ENCODE measurements at places on chromosomes 2 and 18. TPM values are rescaled to one million over a fixed set of nuclear protein-coding genes. Genes with fewer than 3 reads are reported as not detected.

- no peak for DNase-seq
Observed at GRCh38 chr2:118987886-118988285, 45.9 kb downstream of the MARCO start.

GRCh38 chr18:11943551-11943950, 35.4 kb upstream of the MPPE1 start:
- DNase-seq, result no peak

GRCh38 chr18:48866028-48866733, 84.6 kb downstream of the SMAD7 start:
- DNase-seq, result no peak

- DNase-seq, result peak; percentile 60
Observed at GRCh38 chr2:162318328-162319180, at the start of gene IFIH1. Gene IFIH1 (minus strand): TSS chr2:162318684. CDS start chr2:162318307, 377 bp downstream.

- no peak for DNase-seq
Observed at GRCh38 chr2:171390941-171391516, 42.8 kb downstream of the METTL8 start.

- no peak for DNase-seq
Observed at GRCh38 chr2:70094978-70095719, 7.9 kb downstream of the PCBP1 start.

- DNase-seq, result no peak
Observed at GRCh38 chr2:149908726-149909683, 321.4 kb upstream of the MMADHC start.

GRCh38 chr2:112811276-112811831, 25.2 kb downstream of the IL1B start:
- DNase-seq, result no peak

GRCh38 chr18:49510393-49511115, 23.5 kb upstream of the C18orf32 start:
- no peak for DNase-seq

CEP192 gene
- total RNA-seq, result 13.3 TPM

DNA sequence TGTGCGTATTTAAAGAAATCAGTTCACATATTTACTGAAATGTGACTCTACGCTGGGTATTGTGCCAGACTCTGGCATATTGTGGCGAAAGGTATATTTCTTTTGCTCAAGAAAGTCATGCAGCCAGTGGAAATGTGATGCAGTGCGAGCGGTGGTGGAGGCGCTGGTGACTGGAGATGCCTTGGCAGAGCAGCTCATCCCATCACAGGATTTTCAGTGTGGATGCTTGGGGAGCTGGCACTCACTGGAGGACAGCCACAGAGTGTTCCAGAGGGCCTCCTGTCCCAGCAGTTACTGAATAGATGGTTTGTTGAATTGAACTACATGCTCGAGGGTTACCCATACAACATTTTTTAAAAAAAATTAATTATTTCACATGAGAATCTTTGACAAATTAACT, 117.6 kb downstream of the ZNF407 start:
- DNase-seq, result no peak

SLC11A1 gene
- 161 TPM for total RNA-seq

GRCh38 chr2:239395524-239395923, 5.3 kb downstream of the HDAC4 start:
- no peak for DNase-seq

GRCh38 chr2:27977731-27978312, 87.3 kb downstream of the BABAM2 start:
- no peak for DNase-seq

- no peak for DNase-seq
Observed at GRCh38 chr2:27701676-27702075, 38.0 kb downstream of the SLC4A1AP start.

DNA sequence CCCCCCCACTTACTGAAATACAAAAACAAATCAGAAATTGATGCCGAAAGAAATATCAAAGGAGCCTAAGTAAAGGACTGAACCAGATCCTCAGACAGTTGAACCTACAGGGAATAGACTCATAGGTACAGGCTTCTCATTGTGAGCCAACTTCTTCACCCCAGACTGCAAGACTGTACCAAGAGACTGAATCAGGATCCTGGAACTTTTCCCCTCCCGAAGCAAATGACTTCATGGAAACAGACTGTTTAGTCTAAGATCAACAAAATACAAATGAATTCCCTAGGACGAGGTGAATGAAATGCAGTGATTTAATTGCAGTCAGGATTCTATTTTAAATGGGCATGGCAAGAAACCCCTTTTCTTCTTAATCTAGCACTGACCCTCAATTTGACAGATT, 53.6 kb upstream of the RNF152 start:
- no peak for DNase-seq

DNA sequence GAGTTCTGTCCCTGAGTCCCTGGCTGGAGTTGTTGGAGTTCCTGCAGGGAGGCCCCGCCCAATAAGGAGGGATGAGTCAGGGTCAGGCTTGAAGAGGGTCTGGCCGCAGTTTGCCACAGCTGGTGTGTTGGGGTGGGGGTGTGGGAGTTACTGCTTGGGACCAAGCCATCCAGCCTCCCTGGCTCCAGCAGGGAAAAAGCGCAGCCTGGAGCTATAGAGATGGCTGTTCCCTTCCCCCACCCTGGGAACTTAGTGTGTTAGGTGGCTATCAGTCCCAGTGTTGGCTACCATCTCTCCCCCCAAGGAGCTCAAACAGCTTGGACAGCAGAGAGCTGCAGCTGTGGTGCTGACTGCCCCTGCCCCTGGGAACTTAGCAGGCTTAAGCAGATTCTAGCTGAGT, 13.2 kb upstream of the TANK start:
- no peak for DNase-seq

ANKRD29 gene
- total RNA-seq, result 22.3 TPM

DNA sequence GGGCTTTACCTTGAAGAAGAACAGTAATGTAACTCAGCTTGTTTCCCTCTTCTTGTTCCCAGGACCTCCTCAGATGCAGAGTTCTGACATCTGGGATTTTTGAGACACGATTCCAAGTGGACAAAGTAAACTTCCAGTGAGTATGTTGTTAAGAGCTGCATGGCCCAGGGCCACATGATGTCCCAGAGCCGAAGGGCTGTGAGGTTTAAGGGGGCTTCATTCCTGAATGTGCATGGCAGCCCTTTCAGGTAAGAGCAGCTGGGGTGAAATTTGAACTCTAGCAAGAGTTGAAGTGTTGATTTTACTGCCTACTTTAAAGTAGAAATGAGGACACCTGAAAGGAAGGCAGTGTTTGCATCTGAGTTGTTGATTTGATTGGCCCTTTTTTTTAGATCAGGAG, 13.3 kb downstream of the CHMP1B start:
- no peak for DNase-seq

DNA sequence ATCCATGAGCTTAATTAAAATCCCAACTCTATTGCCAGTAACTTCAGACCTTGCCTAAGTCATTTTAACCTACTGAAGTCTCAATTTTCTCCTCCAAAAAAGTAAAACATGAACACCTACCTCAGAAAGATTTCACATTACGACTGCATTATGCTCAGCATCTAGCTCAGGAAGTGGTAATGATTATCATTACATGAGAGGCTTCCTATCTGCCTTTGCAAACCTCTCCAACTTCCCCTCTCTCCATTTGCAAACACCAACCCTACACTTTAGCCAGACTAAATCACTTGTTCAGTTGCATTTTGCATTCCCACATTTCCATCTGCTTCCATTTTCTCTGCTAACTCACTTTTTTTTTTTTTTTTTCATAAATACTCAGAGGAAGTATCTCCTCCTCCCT, 6.8 kb downstream of the SLC38A11 start:
- DNase-seq, result no peak

DNA sequence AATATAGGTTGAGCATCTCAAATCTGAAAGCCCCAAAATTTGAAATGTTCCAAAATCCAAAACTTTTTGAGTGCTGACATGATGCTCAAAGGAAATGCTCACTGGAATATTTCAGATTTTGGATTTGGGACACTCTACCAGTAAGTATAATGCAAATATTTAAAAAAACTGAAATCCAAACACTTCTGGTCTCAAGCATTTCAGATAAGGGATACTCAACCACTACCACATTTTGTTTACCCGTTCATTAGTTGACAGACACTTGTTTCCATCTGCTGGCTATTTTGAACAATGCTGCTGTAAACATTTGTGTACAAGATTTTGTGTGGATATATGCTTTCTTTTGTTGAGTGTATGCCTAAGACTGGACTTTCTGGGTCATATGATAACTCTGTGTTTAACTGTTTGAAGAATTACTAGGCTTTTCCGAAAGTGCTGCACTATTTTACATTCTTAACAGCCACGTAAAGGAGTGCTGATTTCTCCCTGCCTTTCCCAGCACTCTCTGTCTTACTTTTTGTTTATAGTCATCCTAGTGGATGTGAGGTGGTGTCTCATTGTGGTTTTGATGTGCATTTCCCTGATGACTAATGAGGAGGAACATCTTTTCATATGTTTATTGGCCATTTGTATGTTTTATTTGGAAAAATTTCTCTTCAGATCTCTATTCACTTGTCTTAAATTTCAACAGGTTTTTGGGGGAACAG, 19.5 kb upstream of the DCDC2C start:
- no peak for DNase-seq

DNA sequence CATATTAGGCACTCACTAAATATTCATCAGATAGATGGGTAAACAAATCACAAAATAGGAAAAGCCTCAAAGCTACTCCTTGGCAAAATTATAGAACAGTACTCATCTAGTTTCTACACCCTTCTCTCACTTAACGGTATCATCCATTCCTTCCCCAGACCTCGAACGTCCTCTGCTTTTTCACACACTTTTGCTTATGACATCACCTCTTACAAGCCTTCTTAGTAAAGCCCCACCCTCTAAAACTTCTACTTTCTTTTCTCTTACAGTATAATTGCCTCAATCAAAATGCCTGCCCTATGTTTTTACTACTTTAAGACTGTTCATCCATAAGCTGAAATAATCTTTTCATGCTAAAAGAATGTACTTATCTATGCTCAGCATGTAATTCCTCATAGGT, 8.1 kb downstream of the CHN1 start:
- DNase-seq, result no peak
